ENCODE measurements at places on chromosomes 13 and 19.

DNA sequence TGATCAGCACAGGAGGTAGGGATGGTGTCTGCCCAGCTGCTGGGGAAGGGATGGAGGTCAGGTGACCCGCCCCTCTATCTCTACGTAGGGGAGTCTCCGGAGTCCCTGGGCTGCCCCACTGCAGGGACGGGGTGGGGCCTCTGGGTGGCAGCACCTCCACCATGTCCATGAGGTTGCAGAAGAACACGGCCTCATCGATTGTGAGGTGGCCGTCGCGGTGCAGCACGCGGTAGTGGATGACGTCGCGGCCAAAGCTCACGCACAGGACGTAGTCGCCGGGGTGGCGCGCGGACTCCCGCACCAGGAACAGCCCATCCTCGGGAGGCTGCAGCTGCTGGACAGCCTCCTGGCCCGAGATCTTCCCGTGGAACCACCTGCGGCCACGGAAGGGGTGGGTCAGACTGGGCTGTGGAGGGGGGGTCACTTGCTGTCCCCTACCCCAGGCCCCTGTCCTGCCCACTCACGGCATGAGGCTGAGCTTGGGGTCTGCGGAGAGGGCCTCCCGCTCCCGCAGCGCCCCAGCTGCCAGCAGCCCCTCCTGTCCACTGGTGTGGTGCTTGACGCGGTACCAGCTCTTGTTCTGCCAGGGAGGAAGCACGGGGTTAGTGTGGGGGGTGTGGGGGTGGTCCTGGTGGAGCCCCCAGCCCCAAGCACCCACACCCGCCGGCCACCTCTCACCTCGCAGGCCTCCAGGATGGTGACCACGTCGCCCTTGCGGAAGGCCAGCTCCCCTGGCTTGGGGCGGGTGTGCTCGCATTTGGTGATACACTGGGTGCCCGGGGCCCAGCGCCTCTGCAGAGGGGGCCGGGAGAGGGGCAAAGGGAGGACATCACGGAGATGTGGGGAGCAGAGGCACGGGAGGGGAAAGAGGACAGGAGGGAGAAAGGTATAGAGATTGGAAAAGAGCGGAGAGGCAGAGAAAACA is 2.3 kb downstream of the MATK start:
- no peak for DNase-seq

DNA sequence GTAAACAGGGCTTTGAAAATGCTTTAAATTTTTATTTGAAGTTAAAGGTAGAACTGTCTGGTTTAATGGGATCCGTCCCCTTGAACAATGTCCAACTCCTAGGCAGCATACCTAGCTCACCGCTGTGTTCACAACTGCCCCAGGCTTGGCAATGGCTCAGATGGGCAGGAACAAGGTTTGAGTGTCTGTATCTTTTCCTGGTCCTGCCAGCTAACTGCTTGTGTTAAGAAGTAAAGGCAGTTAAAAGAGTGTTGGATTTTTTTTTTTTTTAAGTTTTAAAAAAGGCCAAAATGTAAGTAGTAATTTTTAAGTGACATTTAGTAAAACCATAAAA is 66.7 kb upstream of the FNDC3A start:
- no peak for DNase-seq

DNA sequence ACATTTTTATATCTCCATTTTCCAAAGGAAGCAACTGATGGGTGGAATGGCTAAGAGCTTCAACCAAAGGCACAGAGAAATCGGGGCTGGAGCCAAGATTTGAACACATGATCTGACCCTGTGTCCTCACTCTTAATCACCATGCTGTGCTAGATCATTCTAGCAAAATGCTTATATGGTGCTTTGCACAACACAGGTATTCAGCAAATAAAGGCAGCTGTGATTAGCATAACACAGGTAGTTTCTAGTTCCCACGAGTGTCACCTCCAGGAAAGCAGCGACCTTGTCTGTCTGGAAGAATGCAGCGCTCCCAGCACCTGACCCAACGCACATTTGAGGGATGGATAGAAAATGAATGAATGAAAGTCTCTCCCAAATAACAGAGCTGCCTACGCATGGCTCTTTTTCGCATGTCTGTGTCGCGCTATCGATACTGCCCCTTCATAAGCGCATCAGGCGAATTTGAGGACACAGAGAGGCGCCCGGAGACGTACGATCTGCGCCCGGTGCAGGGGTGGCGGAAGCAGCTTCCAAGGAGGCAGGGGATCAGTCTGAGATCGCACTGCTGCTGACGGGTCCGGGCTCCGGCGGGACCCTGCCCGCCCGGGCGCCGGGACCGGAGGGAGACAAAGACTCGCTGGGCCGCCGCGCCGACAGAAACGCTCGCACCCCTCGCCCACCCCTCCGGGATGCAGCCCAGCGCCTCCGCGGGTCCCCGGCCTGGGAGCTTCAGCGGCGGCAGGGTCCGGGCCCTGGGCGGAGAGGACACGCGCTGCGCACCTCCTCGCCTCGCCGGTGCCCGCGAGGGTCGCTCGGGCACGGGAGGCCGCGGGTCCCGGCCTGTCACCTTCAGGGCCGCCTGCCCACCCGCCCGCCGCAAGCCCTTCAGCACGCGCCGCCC is 609 bp downstream of the EPS15L1 start:
- DNase-seq = no peak

DNA sequence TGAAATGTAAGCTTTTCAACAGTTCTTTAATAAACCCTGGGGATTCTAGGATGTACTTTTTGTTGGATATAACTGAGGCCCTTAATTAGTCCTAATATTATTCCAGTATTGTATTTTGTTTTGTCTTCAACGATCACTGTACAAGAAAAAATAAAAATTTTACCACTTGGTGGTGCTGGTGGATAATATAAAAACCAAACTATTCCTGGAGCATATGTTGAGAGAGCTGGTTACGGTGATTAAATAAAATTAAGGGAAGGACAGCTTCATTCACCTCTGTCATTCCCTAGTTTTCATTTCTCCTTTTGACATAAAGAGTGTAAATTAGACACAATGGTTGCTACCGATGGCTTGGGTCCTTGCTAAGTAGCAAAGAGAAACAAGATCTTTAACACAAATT is 598.6 kb upstream of the PCDH20 start:
- no peak for DNase-seq

- no peak for DNase-seq
These were observed 54.0 kb downstream of the LRCH1 start for GRCh38 chr13:46606970-46607369.

DNA sequence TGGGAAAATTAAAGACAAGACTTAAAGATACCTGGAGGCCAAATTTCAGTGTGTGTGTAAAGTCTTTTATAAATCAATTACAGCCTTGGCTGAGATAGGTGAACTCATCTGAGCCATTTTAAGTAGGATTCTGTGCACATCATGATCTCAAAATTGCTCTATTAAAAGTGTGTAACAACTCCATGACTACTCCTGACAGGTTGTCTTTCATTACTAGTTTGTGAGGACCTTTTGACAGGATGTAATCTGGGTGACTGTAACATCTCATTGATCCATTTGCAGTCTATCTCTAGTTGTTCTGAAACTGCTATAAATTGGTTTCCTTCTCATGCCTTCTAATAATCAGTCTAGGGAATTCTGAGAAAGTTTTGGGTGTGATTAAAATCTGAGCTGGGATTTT is 753.3 kb downstream of the SLITRK5 start:
- DNase-seq = no peak

DNA sequence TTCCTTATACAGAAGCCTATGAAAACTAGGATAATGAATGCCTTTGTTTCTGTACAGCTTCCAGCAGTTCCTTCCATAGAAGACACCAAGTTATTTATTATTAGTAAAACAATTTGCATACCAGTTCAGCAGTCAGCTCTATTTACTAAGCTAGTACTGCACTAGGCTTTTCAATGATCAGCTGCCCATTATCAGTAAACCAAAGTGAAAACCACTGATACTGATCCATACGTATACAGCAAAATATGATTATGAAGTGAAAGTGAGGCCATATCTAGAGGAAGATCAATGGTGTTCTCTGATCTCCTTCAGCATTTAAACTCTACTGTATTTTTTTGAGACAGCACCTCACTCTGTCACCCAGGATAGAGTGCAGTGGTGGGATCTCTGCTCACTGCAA is 3.2 kb downstream of the TPT1 start:
- DNase-seq = no peak

GRCh38 chr19:15292140-15292539 is 40.2 kb downstream of the BRD4 start:
- no peak for DNase-seq

GRCh38 chr19:6450166-6450565 is 9.4 kb downstream of the SLC25A23 start:
- DNase-seq = no peak

DNA sequence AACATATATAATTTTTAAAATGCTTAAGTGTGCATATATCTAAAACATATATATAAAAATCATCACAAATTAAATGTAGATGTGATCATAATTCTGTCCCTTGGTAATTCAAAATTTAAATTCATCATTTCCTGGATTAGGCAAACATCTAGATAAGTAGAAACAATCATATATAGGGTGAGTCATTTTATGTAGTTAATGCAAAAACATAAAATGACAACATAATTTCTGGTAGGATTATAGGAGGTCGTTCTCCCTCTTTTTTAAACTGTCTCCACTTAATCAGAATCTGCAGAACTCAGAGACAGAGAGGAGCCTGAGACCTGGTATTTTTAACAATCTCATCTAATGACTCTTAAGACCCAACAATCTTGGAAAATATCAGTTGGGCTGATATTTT is 333.4 kb downstream of the KCTD12 start:
- no peak for DNase-seq

GRCh38 chr13:30892966-30893365 is 13.1 kb upstream of the MEDAG start:
- no peak for DNase-seq

DNA sequence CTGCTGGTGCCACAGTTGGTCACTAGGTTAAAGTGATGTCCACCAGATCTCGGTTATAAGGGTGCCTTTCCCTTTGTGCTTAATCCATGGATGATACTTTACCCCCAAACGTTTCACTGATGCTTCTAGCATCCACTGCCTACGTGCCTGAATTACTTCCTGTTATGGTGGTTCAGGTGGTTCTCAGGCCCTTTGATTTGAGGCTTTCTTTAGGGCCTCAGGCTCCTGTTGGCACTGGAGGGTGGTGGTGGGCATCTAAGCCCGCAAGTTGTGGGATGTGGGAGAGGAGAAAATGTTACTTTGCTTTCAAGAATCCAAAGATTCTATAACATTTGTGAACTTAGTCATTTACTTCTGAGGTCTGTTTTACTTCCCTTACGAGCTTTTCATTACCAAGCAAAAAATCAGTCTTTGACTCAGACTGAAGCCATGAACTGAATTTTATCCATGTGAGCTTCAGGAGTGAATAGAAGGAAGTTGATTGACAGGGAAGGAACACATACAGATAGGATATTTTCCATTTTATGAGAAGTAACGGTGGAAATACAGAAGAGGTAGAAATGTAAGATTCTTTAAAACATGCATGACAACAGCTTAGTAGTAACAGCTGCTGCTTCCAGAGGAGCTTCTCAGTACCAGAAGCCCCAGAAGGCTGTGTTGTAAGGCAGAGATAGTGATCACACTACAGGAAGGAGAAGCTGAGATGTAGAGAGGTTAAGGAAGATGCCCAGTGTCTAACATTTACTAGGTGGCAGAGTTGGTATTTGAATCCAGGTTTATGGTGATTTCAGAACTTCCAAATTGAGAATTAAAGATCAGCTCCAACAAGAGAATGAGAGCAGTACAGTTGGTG is 65.0 kb downstream of the ARHGEF7 start:
- DNase-seq = no peak

DNA sequence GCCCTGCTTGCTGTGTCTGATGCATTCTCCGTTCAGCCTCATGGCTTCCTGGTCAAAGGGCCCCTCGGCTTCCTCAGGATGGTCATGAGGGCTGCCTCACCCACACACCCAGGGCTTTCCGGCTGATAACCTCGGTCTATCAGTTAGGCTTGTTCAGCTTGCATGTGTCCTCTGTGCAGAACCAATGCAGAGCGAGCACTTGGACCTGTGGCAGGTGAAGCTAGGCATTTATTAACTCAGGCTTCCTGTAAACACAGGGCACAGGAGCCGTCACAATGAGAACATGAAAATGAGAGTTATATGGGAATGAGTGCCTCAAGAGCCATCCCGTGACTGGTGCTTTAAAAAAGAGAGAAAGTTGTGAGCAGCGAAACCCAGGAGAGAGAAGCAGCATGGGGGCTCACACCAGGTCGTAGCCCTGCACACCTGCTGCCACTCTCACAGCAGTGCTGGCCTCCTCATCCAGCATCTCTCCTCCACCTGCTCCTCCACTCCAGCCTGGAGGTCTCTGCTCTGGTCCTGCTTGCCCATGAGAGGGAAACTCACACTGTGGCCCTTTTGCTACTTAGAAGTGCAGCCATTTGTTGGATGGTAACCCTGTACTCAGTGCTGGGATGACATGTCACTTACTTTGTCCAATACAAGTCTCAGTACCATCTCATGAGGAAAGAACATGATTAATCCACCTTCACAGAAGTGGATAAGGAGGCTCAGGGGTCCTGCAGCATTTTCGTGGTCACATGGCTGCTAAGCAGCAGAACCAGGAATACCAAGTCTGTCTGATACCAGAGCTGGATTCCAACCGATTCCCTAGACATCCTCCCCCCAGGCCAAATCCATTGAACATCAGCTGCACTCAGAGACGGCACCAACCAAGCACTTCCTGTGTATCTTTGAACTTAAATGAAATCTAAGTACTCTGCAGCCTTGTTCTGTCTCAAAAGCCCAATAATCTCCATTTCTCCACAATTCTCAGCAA is 50.5 kb upstream of the IRS2 start:
- DNase-seq = no peak

GRCh38 chr19:45774765-45775164 is 5.7 kb upstream of the SIX5 start:
- DNase-seq = no peak

DNA sequence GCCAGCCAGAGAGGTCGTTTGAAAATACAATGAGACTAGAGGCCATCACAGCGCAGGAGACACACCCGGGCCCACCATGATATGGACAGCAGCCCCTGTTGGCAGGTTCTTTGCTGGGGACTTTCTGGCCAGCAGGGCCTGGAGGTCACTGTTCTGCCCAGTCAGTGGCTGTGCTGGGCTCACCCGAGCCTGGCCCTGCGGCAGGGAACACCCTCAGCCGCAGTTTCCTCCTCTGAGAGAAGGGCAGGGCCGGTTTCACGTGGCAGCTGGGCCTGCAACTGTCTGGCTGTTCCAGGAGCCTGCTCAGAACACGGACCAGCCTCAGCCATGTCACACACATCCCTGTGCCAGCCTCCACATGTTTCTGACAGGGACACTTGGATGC is 39.4 kb downstream of the ADPRHL1 start:
- no peak for DNase-seq
